ENCODE measurements at places on chromosomes 16 and 17. TPM values are rescaled to one million over a fixed set of nuclear protein-coding genes. Genes with fewer than 3 reads are reported as not detected.

- H3K27me3 ChIP-seq: no peaks in the 10 kb centered on the region
- no peak overlapping the region for H3K4me3 ChIP-seq
- no peak for DNase-seq
- H3K4me1 ChIP-seq: no peaks in the 10 kb centered on the region
- H3K36me3 ChIP-seq: peaks cover 81% of the 10 kb centered on the region
- no peak overlapping the region for H3K27ac ChIP-seq
Observed at GRCh38 chr16:57226701-57227621, 18.1 kb upstream of the ARL2BP start.

- peak overlapping the region; percentile 98 for H3K27ac ChIP-seq
- H3K27me3 ChIP-seq: no peaks in the 10 kb centered on the region
- no peaks in the 10 kb centered on the region for H3K36me3 ChIP-seq
- peak; percentile 90 for DNase-seq
- H3K4me3 ChIP-seq: peak overlapping the region; percentile 17
Observed at GRCh38 chr16:85446951-85447692, 166.0 kb upstream of the GSE1 start.

GRCh38 chr17:6573982-6574686 is 17.8 kb upstream of the PITPNM3 start:
- DNase-seq: no peak
- H3K36me3 ChIP-seq: peaks cover 8% of the 10 kb centered on the region
- H3K4me1 ChIP-seq: peaks cover 11% of the 10 kb centered on the region

DNA sequence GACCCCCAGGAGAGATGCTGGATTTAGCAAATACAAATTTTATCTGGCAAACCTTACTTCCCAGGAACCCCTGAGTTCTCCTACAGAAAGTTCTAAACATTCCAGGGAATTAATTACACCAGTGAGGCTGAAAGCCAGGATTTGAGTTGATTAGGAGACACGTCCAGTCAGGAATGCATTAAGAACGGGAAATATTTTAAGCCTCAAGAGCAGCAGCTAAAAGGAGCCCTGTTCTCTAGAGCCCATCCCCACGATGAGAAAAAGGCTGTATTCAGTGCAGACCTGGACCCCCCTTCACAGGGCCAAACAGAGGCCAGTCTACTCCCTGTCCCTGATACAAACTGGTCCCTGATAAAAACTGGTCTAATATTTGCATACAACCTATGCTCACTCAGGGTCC is 55.0 kb downstream of the VAT1L start:
- DNase-seq: no peak
- no peaks in the 10 kb centered on the region for H3K27me3 ChIP-seq

GRCh38 chr16:79261481-79261940 is 339.0 kb downstream of the MAF start:
- H3K27me3 ChIP-seq: peaks cover 22% of the 10 kb centered on the region
- DNase-seq: no peak
- no peaks in the 10 kb centered on the region for H3K36me3 ChIP-seq
- H3K27ac ChIP-seq: no peak overlapping the region
- H3K4me3 ChIP-seq: no peak overlapping the region
- H3K4me1 ChIP-seq: peaks cover 6% of the 10 kb centered on the region

DNA sequence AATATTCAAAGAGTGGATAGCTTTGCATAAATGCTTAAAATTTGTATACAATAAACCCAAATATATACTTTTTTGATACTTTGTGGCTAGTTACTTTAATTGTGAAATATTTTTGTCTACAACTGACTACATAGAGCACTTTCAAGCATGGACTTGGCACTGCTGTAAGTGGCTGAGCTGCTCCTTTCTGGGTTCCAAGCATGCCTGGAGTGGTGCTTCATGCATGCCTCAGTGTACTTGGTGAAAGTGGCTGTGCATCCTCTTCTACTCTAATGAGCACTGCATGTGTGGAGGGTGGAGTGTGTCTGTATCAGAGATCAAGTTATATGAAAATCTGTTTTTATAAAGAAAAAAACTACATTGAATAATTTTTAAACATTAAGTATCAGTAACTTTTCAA is 94.1 kb downstream of the OMG start:
- no peak for DNase-seq
- H3K4me1 ChIP-seq: no peaks in the 10 kb centered on the region
- no peaks in the 10 kb centered on the region for H3K27me3 ChIP-seq
- no peak overlapping the region for H3K27ac ChIP-seq
- H3K36me3 ChIP-seq: no peaks in the 10 kb centered on the region

- DNase-seq: no peak
- no peak overlapping the region for H3K27ac ChIP-seq
- no peaks in the 10 kb centered on the region for H3K36me3 ChIP-seq
- no peak overlapping the region for H3K4me3 ChIP-seq
Observed at GRCh38 chr16:79409978-79410377, 190.6 kb downstream of the MAF start.

DNA sequence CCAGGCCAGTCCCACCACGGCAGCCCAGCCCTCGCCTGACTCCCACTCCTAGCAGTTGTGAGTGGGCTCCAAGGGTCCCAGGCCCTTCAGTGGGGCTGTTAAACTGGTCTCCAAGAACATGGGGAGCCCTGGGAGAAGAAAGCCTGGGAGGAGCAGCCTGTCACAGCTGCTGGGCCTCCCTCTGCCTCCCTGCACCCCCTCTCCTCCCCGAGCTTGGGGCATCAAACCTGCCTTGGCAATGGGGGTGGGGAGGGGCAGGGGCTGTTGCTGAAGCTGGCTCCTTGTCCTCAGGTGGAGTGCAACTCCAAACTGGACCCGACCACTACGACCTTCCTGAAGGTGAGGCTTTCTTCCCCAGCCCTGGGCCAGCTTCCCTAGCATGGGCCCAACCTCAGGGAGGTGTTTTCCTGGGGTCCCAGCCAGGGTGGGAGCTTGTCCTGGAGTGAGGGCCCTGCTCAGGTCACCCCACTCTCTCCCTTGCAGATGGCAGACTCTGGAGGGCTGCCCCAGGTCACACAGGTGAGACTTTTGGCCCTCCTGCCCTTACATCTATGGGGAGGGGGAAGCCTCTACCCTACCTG is 6.6 kb upstream of the SETD6 start:
- no peak overlapping the region for H3K4me3 ChIP-seq
- peaks cover 3% of the 10 kb centered on the region for H3K36me3 ChIP-seq
- peaks cover 4% of the 10 kb centered on the region for H3K4me1 ChIP-seq
- no peak overlapping the region for H3K27ac ChIP-seq
- no peaks in the 10 kb centered on the region for H3K27me3 ChIP-seq

GRCh38 chr16:56460101-56460500 is 8.7 kb downstream of the OGFOD1 start:
- H3K27me3 ChIP-seq: no peaks in the 10 kb centered on the region
- DNase-seq: no peak
- H3K27ac ChIP-seq: no peak overlapping the region
- peaks cover 47% of the 10 kb centered on the region for H3K36me3 ChIP-seq
- H3K4me3 ChIP-seq: no peak overlapping the region

DNA sequence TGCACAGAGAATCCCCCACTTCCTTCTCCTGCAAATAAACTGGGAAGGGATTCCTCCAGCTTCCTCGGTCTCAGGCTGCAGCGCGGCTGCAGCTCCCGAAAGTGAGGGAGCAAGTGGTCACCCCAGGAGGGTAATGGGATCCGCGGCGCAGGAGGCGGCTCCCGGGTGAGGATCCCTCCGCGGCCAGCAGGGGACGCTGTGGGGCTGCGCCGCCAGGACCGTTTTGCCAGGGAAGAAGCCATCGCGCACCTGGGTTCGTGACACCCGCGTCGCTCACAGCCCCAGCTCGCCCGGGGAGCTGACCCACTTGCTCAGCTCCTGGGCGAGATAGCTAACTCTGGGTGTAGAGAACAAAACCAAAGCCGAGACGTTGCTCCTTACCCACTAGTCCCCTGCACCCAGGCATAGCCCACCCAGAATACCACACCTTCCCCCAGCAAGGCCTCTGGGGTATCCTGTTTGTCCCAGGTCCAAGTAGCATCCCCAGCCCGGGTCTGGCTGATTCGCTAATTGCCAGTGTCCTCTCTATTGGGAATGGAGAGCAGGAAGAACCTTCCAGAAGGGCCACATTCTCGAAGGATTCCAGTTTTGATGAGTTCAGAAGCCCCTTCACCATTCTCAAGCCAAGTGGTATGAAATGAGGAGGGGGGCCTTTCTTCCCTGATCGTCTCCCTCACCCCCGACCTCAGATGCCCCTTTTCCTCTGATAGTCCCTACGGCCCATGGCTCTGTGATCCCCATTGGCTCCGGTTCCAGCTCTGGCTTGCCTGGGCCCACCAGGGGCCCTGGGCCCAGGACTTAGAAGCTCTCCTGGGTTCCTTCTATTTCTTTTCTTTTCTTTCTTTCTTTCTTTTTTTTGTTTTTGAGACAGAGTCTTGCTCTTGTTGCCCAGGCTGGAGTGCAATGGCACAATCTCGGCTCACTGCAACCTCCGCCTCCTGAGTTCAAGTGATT is 14.1 kb downstream of the CYGB start:
- no peaks in the 10 kb centered on the region for H3K36me3 ChIP-seq
- peaks cover 12% of the 10 kb centered on the region for H3K4me1 ChIP-seq
- H3K4me3 ChIP-seq: no peak overlapping the region
- peak; percentile 71 for DNase-seq
- H3K27me3 ChIP-seq: peaks cover 2% of the 10 kb centered on the region

- H3K27ac ChIP-seq: no peak overlapping the region
- no peak for DNase-seq
- peaks cover 35% of the 10 kb centered on the region for H3K36me3 ChIP-seq
- H3K4me1 ChIP-seq: no peaks in the 10 kb centered on the region
- no peak overlapping the region for H3K4me3 ChIP-seq
Observed at GRCh38 chr17:80815151-80815681, 176.4 kb upstream of the CHMP6 start.

DNA sequence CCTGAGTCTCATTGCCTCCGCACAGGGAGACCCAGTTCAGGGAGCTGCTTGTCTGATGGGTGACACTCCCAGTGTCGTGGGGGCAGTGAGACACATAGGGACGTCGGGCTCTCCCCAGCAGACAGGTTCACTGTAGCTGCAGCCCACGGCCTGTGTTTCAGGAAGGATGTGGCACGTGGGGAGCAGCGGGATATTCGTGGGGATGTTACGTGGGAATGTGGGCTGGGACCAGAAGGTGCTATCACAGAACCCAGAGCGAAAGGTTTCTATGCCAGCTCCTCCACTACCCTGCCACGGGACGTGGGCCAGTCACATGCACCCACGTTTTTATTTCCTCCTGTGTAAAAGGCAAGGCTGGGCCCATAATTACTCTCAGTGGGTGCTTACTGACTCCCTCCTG is 16.3 kb downstream of the CACNA1G start:
- H3K36me3 ChIP-seq: no peaks in the 10 kb centered on the region
- no peaks in the 10 kb centered on the region for H3K4me1 ChIP-seq
- H3K27ac ChIP-seq: no peak overlapping the region
- no peak for DNase-seq

GRCh38 chr17:16944334-16945135 is 27.4 kb downstream of the TNFRSF13B start:
- no peaks in the 10 kb centered on the region for H3K4me1 ChIP-seq
- no peaks in the 10 kb centered on the region for H3K36me3 ChIP-seq
- no peak for DNase-seq
- H3K27me3 ChIP-seq: no peaks in the 10 kb centered on the region
- no peak overlapping the region for H3K4me3 ChIP-seq
- H3K27ac ChIP-seq: no peak overlapping the region

GRCh38 chr17:46916211-46916610 is 6.7 kb upstream of the GOSR2 start:
- H3K4me1 ChIP-seq: no peaks in the 10 kb centered on the region
- DNase-seq: no peak
- no peak overlapping the region for H3K27ac ChIP-seq
- H3K27me3 ChIP-seq: no peaks in the 10 kb centered on the region
- no peak overlapping the region for H3K4me3 ChIP-seq

SRCIN1 gene
- total RNA-seq: 0.52 TPM

Data from thymus (tissue), 14 donors.